NCI-H2171 treated with DMSO at 0.1 percent for 48 hours (cell line): ENCODE measurements at places on chromosomes 6 and 20.

GRCh38 chr6:3306848-3307247 lies 48.1 kb downstream of the PSMG4 start:
- peak; percentile 97 for DNase-seq

- DNase-seq, result no peak
Measured at GRCh38 chr6:72639920-72640614, 18.2 kb downstream of the KCNQ5 start.

- peak; percentile 87 for DNase-seq
Measured at GRCh38 chr20:3045816-3046676, at the start of gene MRPS26. TSS of gene MRPS26 (plus strand) at chr20:3046052. CDS start at chr20:3046069, 17 bp downstream.

DNA sequence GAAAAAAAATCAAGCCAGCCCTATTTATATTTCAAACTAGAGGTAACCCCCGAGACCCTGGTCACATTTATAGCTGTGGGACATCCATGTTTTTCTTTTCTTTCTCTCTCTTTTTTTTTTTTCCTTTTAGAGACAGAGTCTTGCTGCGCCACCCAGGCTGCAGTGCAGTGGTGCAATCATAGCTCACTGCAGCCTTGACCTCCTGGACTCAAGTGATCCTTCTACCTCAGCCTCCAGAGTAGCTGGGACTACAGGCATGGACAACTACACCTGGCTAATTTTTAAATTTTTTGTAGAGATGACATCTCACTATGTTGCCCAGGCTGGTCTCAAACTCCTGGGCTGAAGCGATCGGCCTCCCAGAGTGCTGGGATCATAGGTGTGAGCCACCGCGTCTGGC lies 12.1 kb downstream of the MAVS start:
- no peak for DNase-seq

DNA sequence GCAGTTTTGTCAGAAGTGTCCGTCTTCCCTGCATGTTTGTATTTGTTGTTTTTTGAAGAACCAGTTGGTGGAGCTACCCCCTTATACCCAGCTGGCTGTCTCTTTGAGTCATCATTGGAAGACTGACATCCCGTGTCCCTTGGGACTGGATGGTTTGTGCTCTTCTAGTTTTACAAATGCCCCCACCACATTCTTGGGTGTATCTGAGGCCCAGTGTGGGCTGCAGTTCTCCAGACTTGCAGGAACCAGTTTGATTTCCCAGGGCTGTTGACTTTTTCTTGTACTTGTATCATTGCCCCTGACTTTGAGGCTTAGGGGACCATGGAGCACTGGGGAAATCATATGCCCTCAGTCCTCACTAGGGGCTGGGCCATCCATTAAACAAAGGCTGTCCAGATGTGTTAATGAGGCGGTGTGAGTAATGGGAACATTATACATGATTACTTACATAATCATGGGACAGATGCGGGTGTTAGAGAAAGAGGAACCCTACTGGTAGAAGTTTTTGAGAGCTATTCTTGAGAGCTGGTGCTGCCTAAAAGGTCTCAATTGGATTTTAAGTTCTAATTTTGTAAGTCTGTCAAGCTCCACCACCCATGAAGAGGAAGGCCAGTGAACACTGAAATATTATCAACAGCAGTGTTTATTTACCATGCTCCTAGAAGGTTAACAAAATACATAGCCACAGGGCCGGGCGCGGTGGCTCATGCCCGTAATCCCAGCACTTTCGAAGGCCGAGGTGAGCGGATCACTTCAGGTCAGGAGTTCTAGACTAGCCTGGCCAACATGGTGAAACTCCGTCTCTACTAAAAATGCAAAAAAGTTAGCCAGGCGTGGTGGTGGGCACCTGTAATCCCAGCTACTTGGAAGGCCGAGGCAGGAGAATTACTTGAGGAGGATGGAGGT lies 8.5 kb downstream of the JARID2 start:
- DNase-seq, result no peak
